SJSA1 (cell line): ENCODE measurements at places on chromosomes 2 and 18. TPM values are rescaled to one million over a fixed set of nuclear protein-coding genes. Genes with fewer than 3 reads are reported as not detected.

OTX1 gene
- total RNA-seq: 0.66 and 0.74 TPM in 2 replicates

PSMA8 gene
- total RNA-seq: not detected in 2 replicates

GALR1 gene
- not detected in 2 replicates for total RNA-seq

STEAP3 gene
- 19.3 and 33.2 TPM in 2 replicates for total RNA-seq

MARCHF7 gene
- total RNA-seq: 129 and 225 TPM in 2 replicates

AMER3 gene
- total RNA-seq: not detected in 2 replicates

MYO1B gene
- total RNA-seq: 87.6 and 106 TPM in 2 replicates

GNAL gene
- total RNA-seq: 1.9 and 5.5 TPM in 2 replicates

METTL21A gene
- total RNA-seq: 10.6 and 25.4 TPM in 2 replicates

CHST9 gene
- total RNA-seq: not detected in 2 replicates

NPHP1 gene
- 0.25 and 6.8 TPM in 2 replicates for total RNA-seq

FAM237A gene
- total RNA-seq: not detected in 2 replicates

NGEF gene
- 9.3 and 13.8 TPM in 2 replicates for total RNA-seq

COLEC11 gene
- total RNA-seq: not detected in 2 replicates

AAMP gene
- total RNA-seq: 184 and 231 TPM in 2 replicates

POTEI gene
- total RNA-seq: not detected in 2 replicates

ADRA2B gene
- total RNA-seq: not detected in 2 replicates

SPP2 gene
- total RNA-seq: not detected in 2 replicates

MPP4 gene
- 3.3 and 5.3 TPM in 2 replicates for total RNA-seq

WNT6 gene
- not detected in 2 replicates for total RNA-seq

ZEB2 gene
- 40.0 and 48.0 TPM in 2 replicates for total RNA-seq

LYPD6B gene
- total RNA-seq: 35.7 and 43.3 TPM in 2 replicates

EXOC6B gene
- 11.2 and 26.5 TPM in 2 replicates for total RNA-seq

CEBPZ gene
- 61.4 and 75.9 TPM in 2 replicates for total RNA-seq

DHRS9 gene
- total RNA-seq: 0.11 and 0.19 TPM in 2 replicates

CTNNA2 gene
- not detected in 2 replicates for total RNA-seq

SLC9A4 gene
- not detected in 2 replicates for total RNA-seq

SLC20A1 gene
- 47.4 and 48.3 TPM in 2 replicates for total RNA-seq

MC4R gene
- not detected in 2 replicates for total RNA-seq

NLRC4 gene
- not detected in 2 replicates for total RNA-seq

MEMO1 gene
- 50.2 and 54.6 TPM in 2 replicates for total RNA-seq
